NCI-H446 (cell line): ENCODE measurements at places on chromosomes 12 and 14.
A peak's percentile ranks its signal among the peaks of the same experiment; 100 is the strongest.

- no peak for DNase-seq
These were observed 2.7 kb downstream of the BHLHE41 start for GRCh38 chr12:26122061-26122680.

DNA sequence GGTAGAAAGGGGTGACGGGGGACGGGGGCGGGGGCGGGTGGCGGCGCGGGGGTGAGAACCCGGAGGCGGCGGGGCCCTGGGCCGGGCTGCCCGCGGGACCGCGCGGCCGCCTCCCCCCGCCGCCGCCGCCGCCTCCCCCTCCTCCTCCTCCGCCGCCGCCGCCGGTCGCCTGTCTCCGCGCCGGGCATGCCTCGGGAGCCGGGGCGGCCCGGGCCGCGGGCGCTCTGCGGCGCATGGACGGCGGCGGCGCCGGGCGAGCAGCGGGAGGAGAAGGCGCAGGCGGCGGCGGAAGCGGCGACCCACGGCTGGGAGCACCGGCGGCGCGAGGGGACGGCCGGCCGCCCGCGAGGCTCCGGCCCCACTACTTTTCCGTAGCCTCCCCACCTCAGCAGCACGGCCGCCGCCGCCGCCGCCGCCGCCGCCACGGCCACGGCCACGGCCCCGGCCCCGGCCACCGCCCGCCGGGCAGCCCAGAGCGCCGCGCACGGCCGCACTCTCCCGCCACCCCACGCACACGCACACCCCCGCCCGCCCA, at the start of gene NPAS3:
TSS of gene NPAS3 (plus strand) at position 161 of the 535 bp plus-strand sequence.
- DNase-seq, result no peak

GRCh38 chr14:39912192-39913100, 480.2 kb upstream of the FBXO33 start:
- no peak for DNase-seq

GRCh38 chr14:29823816-29824215, 103.8 kb downstream of the PRKD1 start:
- DNase-seq, result no peak

DNA sequence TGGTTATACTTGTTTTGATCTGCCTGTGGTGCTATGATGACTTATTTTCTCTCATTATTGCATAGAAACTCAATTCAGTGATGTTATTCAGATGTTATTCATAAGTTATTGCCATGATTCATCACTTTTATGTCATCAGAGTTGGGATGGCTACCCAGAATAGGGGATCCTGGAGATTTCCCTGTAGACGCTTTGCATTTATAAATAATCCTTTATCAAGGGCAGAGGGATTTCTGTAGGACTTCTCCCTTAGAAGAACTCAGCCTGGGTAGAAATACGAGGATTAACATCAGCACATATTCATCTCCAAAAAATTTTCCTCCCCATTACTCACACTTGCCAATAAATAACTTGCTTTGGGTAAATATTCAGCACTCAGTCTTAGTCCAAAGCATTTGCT, 4.9 kb downstream of the GPRC5A start:
- DNase-seq, result no peak

DNA sequence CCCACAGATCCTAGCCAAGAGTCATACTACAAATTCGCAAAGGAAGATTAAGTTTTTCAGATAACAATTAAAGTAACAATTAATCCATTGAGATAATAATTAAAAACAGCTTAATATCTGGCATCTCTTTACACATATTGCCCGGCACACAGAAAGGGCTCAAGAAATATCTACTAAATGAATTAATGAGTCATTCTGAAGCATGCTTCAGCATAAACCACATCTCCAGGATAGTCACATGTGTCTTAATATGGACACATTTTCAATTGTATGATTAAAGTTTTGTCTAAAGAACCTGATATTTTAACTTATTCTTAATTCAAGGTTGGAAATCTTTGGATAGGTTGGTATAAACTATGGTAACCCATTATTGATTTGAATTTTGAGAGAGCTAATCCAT, 9.6 kb downstream of the ITPR2 start:
- DNase-seq, result no peak

DNA sequence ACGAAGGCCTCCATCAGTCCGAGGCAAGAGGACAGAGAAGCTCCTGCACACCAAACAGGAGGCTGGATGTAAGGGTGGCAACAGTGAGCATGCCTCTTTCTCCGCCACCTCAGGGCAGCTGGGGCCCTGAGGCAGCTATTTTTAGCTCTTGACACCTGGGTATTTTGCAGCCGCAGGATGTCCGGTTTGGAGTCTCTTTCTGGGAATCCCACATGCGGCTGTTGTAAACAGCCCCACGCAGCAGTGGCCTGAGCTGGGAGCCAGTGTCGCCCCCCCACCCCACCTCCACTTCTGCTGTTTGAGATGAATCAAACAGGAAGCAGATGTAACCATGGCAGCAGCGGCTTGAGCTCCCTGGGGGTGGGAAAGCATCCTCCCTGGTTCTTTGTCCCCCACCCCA, 11.7 kb downstream of the HDAC7 start:
- DNase-seq, result no peak

DNA sequence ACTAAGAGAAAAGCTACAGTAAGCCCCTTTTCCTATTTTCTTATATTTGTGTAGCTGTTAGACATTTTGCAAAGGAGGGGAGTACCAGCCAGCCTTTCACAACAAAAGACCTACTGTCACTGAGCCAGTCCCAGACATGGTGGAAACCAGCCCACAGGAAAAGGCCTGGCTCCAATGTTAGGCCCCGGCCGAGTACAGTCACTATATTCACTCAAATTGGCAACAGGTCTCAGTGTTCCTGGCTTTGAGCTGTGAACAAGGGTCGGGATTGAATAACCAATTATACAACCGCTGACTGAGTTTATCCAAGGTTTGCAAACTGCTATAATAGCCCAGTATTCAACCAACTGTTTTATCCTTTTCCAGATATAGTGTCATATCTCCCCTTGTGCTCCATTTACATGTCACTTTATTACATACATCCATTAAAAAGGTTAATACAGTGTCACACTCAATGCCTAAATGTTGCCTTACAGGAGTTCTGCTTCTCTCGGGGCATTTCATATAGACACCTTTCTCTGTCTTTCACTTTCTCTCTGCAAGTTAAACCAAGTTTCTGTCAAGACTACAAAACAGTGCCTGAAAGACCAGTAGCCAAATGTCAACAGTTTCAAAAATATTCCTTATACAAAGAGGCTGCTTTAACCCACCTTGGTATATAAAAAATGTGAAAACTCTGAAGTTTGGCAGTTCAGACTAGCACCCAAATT, 178.1 kb downstream of the SOX5 start:
- peak; percentile 42 for DNase-seq

- no peak for DNase-seq
These were observed 4.6 kb downstream of the IFI27L2 start for GRCh38 chr14:94124582-94125377.

- no peak for DNase-seq
These were observed 3.7 kb downstream of the TSPAN11 start for GRCh38 chr12:30930238-30930637.

DNA sequence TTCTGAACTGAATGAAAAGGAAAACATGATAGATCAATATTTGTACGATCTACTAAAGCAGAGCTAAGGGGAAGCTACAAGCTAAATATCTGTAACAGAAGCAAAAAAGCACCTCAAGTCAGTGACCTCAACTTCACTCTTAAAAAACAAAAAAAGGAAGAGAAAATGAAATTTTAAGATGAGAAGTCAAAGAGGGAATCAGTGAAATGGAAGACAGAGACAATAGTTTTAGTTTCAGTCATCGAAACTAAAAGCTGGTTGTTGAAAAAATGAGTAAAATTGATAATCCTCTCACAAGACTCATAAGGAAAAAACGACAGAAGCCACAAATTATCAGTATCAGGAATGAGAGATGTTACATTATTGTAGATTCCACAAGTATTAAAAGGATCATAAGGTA, 11.9 kb upstream of the SLC2A13 start:
- no peak for DNase-seq

DNA sequence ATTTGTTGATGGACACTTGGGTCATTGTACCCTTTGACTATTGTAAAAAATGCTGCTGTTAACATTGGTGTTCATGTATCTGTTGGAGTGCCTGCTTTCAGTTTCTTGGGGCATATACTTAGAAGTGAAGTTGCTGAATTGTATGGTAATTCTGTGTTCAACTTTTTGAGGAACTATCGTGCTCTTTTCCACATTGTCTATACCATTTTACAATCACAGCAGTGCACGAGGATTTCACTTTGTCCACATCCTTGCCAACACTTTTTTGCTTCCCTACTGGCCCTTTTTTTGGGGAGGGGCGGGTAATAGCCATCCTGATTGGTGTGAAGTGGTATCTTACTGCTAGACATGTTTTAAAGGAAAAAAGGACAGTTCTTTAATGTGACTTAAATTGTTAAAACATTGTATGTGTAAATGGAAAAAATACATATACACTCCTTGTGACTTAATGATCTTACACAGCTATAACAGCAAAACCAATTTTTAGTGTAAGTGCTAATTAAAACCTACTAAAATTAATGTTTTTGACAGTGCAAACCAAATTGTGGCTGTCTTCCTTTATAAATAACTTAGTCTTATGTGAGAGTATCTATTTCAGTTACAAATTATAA, 52.7 kb downstream of the WNK1 start:
- DNase-seq, result no peak

DNA sequence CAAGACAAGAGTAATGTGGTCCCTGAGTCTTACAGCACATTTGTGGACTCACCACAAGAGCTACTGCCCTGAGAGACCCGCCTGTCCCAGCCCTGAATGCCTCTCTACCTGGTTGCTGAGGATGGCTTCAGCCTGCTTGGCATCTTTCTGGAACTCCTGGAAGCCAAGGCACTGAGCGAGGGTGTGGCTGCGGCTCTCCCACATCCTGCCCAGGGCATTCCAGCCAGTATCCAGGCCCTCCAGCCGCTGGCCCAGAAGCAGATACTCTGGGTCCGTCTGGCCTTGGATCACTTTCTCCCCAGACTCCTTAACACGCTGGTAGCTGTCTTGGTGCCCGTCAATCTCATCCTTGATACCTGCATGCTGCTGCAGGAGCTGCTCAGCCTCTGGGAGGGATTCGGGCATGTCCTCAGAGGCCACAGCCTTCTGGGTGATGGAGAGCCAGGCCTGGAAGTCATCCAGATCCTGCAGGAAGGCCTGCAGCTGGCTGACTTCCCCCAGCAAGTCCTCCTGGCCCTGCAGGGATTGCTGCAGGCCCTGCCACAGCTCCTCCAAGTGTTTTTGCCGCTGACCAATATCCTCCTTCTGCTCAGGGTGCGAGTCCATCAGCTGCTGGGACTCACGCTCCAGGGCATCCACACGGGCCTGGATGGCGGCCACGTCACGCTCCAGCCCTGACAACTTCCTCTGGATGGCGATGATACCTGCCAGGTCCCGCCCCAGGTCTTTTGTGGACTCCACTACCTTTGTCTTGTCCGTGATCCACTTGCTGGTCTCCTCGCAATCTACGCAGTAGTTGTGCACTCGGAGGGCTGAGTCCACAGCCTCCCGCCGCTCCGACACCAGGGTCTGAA, 82.3 kb downstream of the PLEKHG3 start:
- DNase-seq, result peak; percentile 23

DNA sequence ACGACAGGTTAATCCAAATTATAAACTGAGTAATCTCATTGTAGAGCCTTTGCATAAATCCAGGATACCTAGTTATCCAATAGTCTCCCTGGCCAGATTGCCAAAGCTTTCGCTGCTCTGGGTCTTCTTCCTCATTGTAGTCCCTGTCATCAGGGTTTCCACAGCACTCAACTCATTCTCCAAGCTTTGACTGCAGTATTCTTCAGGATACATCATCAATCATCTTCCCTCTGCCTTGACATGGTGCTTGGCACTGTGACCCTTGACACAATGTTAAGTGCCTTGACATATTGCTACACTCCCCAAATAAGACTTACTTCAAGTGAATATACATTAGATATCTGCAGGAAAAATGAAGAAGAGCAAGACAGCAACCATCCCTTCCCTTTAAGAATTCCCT, 60.1 kb upstream of the RESF1 start:
- DNase-seq, result no peak

- no peak for DNase-seq
These were observed 68.9 kb downstream of the EPS8 start for GRCh38 chr12:15720295-15720694.

GRCh38 chr14:20578325-20578724, 9.5 kb downstream of the RNASE11 start:
- DNase-seq, result no peak

- no peak for DNase-seq
These were observed 30.8 kb downstream of the DEGS2 start for GRCh38 chr14:100128688-100129087.

DNA sequence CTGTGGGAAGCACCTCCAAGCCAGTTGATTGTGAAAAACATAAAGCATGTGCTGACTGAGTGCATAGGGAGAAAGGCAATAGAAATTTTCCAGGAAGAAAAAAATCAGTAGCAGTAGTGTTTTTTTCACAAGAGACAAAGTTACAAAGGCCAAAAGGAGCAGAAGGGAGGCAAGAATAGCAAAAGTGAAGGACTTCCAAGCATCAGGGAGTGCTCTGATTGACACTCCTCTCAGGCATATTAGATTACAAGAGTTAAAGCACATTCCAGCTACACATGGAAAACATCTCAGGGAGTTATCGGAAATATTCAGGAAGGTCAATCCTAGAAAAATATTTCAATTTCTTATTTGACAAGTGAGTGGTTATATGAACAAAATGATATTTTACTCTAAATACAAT, 508.0 kb downstream of the MDGA2 start:
- DNase-seq, result no peak

GRCh38 chr12:86788661-86789060, 532.5 kb upstream of the MGAT4C start:
- no peak for DNase-seq

DNA sequence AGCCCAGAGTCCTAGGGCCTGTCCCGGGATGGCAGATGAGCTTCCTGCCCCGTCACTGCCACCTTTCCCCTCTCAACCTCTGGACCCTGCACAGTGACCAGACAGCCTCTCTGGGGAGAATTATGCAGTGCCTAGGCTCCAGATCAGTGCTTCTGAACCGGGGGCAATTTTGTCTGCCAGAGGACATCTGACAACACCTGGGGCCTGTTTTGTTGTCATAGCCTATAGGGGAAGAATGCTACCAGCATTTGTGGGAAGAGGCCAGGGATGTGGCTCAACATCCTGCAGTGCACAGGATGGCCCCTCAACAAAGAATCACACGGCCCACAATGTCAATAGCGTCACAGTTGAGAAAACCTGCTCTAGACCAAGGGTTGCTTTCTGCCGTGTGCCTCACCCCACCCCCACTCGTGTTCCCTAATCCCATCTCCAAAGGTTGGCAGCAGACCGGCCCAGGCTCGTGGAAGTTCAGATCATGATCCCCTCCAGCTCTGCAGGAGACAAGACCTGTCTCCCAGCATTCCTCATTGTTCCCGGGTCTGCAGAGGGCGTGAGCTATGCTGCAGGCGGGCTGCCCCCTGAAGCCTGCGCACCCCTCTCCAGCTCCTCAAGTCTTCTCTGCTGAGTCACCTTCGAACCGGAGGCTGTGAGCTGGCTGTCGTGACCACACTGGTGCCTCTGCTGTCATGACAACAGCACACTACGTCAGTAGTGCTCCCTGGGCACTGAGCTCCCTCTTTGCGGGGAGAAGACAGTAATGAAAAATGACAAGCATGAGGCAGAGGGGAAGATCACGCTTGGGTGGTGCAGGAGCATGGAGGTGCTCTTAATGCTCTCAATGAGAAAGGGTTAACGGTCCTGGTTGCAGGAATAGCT, 2.0 kb upstream of the GAPDH start:
- DNase-seq, result peak; percentile 35

- DNase-seq, result no peak
These were observed 87.5 kb downstream of the DUSP16 start for GRCh38 chr12:12474931-12475795.

GRCh38 chr12:48995086-48995879, 3.9 kb downstream of the DDN start:
- peak; percentile 62 for DNase-seq

- no peak for DNase-seq
These were observed 249.2 kb upstream of the AMIGO2 start for GRCh38 chr12:47328831-47329545.

GRCh38 chr12:116471544-116471943, 87.6 kb upstream of the MAP1LC3B2 start:
- no peak for DNase-seq
